ENCODE measurements at places on chromosomes 2 and 18. TPM values are rescaled to one million over a fixed set of nuclear protein-coding genes. Genes with fewer than 3 reads are reported as not detected.

The METTL4 gene
- total RNA-seq: 15.1 TPM

GRCh38 chr2:64672708-64673107, 19.0 kb upstream of the SERTAD2 start:
- peaks cover 15% of the 10 kb centered on the region for H3K4me1 ChIP-seq
- no peak overlapping the region for H3K27ac ChIP-seq
- peaks cover 3% of the 10 kb centered on the region for H3K36me3 ChIP-seq
- H3K27me3 ChIP-seq: no peaks in the 10 kb centered on the region
- no peak for DNase-seq

The ZNF516 gene
- total RNA-seq: 25.7 TPM

- no peaks in the 10 kb centered on the region for H3K27me3 ChIP-seq
- DNase-seq: no peak
- H3K4me1 ChIP-seq: no peaks in the 10 kb centered on the region
- no peaks in the 10 kb centered on the region for H3K36me3 ChIP-seq
- H3K4me3 ChIP-seq: no peak overlapping the region
These were observed 244.1 kb downstream of the ACKR3 start for GRCh38 chr2:236813766-236814165.

The CROCC2 gene
- total RNA-seq: not detected

GRCh38 chr2:48380208-48380607, 149.7 kb upstream of the STON1 start:
- no peaks in the 10 kb centered on the region for H3K27me3 ChIP-seq
- no peak for DNase-seq
- H3K4me1 ChIP-seq: no peaks in the 10 kb centered on the region
- peaks cover 26% of the 10 kb centered on the region for H3K36me3 ChIP-seq

The MARCHF4 gene
- not detected for total RNA-seq

The MYO1B gene
- total RNA-seq: 0.39 TPM

DNA sequence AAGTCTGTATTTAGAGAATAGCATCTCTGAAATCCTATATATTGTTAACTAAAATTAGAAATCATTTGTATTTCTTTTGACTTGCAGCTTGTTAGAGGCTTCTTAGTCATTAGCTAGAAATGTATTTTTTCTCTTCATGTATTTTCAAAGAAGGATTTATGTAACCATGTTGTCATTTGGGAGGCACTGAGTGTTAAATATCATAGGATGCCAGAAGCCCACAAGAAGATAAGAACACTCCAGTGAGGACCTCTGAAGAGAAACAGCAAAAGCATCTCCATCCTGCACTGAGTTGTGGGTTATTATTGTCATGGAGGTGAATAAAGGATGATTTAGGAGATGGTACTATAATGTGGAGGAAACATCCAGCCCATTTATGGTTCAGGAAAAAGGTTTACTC, 93.5 kb downstream of the UBE2E3 start:
- no peaks in the 10 kb centered on the region for H3K36me3 ChIP-seq
- no peak overlapping the region for H3K27ac ChIP-seq
- H3K27me3 ChIP-seq: no peaks in the 10 kb centered on the region

DNA sequence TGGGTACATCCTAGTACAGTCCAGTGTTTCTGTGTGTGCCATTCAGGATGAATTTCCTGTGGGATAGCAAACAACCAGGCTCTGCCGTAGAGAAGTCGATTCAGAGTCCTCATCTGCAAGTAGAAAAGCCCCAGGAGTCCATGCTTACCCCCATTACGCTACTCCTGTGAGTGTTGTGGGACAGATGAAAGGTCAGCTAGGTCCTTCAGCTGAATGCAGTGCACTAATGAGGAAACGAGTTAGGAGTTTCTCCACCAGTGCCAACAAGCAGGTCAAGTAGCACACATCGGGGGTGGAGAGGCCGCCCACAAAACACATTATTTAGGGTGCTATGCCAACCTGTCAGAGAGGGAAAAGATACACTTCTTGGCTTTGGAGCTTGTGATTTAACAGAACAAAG, 2.5 kb upstream of the GPR39 start:
- no peak overlapping the region for H3K4me3 ChIP-seq
- H3K27me3 ChIP-seq: peaks cover 4% of the 10 kb centered on the region
- H3K27ac ChIP-seq: no peak overlapping the region
- H3K4me1 ChIP-seq: no peaks in the 10 kb centered on the region
- no peak for DNase-seq

The LMAN2L gene
- 8.6 TPM for total RNA-seq

The DTNA gene
- not detected for total RNA-seq

DNA sequence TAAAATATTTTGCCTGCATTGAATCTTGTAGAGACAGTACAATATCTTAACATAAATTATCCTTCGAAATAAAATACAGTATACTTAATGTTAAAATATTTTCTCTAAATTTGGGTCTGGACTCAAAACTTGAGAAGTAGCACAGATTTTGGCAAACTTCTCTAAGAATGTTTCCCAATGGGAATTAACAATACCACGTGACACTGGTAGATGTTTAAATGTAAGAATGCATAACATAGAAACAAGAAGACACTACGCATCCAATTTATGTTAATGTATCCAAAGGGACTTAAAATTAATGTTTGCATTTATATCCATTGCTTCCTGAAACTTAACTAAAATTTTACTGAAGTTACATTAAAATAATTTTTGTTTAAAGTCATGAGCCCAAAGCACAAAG, 1460.9 kb downstream of the LRP1B start:
- no peaks in the 10 kb centered on the region for H3K36me3 ChIP-seq
- DNase-seq: no peak
- H3K4me3 ChIP-seq: no peak overlapping the region
- no peaks in the 10 kb centered on the region for H3K27me3 ChIP-seq

The OSR1 gene
- not detected for total RNA-seq

- no peaks in the 10 kb centered on the region for H3K27me3 ChIP-seq
- DNase-seq: no peak
- H3K4me3 ChIP-seq: peak overlapping the region; percentile 49
- no peaks in the 10 kb centered on the region for H3K36me3 ChIP-seq
- H3K27ac ChIP-seq: peak overlapping the region; percentile 56
These were observed 45.0 kb downstream of the EMILIN2 start for GRCh38 chr18:2891526-2892431.

DNA sequence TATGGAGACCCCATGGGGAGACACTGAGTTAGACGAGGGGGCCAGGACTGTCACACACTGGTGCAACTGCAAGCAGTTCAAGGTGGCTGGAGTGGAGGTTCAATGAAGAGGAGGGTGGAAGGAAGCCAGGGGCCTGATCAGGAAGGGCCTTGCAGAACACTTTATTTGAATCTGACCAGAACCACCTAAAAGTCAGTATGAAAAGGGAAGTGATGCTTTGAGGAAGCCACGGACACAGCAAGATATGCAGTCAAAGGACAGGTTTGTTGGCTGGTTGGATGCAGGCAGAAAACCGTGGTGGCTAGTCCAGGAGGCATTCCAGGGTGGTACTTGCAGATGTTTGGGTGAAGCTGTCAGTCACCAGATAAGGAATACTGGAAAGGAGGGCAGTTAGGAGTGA, 3.5 kb upstream of the FAM124B start:
- H3K36me3 ChIP-seq: no peaks in the 10 kb centered on the region
- no peak for DNase-seq
- H3K4me1 ChIP-seq: no peaks in the 10 kb centered on the region
- H3K4me3 ChIP-seq: no peak overlapping the region

GRCh38 chr2:178072000-178072382, 586 bp downstream of the PDE11A start:
- H3K36me3 ChIP-seq: no peaks in the 10 kb centered on the region
- peaks cover 21% of the 10 kb centered on the region for H3K27me3 ChIP-seq
- no peaks in the 10 kb centered on the region for H3K4me1 ChIP-seq

- H3K4me3 ChIP-seq: no peak within 1 kb of the TSS
- peaks cover 13% of the 10 kb centered on the region for H3K27me3 ChIP-seq
- no peaks in the 10 kb centered on the region for H3K36me3 ChIP-seq
- H3K4me1 ChIP-seq: no peaks in the 10 kb centered on the region
- no peak within 1 kb of the TSS for H3K27ac ChIP-seq
- DNase-seq: no peak
These were observed at the start of gene SLC19A3 for GRCh38 chr2:227717687-227718567. Gene SLC19A3 (minus strand): TSS chr2:227718028. CDS start chr2:227702318, 15,710 bp downstream.

The UGT1A8 gene
- not detected for total RNA-seq

The CCDC85A gene
- total RNA-seq: not detected

DNA sequence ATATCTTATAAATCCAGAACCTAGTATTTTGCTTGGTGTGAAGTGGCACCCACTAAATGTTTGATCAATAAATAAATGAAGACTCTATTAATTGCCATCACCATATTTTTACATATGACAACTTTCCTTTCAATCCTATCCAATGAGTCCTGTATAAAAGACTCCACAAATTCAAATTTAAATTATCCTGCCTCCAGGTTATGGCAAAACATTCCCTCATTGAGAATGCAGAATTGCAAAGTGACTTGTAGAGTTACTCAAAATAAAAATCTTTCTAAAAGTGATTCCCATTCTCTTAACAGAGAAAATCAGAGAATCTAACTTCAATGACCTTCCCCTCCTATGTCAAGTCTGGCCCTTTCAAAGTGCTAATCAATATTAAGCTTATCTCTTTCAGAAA, 236.8 kb downstream of the GRB14 start:
- no peak for DNase-seq
- no peak overlapping the region for H3K4me3 ChIP-seq
- H3K4me1 ChIP-seq: no peaks in the 10 kb centered on the region
- H3K27ac ChIP-seq: no peak overlapping the region

- no peak overlapping the region for H3K4me3 ChIP-seq
- H3K27ac ChIP-seq: no peak overlapping the region
- H3K4me1 ChIP-seq: no peaks in the 10 kb centered on the region
- H3K36me3 ChIP-seq: no peaks in the 10 kb centered on the region
- DNase-seq: no peak
- H3K27me3 ChIP-seq: no peaks in the 10 kb centered on the region
These were observed 85.8 kb downstream of the PTGR3 start for GRCh38 chr18:75123113-75123512.

The TET3 gene
- total RNA-seq: 26.8 TPM

All from T-cell (primary cell).